NB4 (cell line): ENCODE measurements at places on chromosomes 11 and 22.

GRCh38 chr11:21656065-21656464, 536.8 kb upstream of the ANO5 start:
- no peak for DNase-seq

DNA sequence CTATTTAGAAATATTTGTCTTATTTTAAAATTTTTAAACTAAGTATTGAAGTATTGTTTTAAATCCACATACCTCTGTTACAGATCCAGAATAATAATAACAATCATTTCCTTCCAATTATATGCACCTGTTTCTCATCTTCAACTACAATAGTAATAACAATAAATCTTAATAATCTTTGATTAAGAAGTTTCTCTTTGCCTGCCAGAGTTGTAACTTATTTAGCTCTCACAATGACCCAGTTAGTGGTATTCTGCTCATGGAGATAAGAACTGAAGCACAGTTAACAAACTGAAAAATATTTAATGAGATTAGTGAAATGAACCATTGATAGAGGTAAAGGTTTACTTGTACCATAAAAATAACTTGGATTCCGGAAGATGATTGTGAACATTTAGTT, 796.3 kb downstream of the LUZP2 start:
- no peak for DNase-seq

GRCh38 chr11:41878095-41878494, 418.6 kb upstream of the LRRC4C start:
- no peak for DNase-seq

GRCh38 chr11:64721359-64721699, 1.7 kb downstream of the NRXN2 start:
- DNase-seq: no peak

DNA sequence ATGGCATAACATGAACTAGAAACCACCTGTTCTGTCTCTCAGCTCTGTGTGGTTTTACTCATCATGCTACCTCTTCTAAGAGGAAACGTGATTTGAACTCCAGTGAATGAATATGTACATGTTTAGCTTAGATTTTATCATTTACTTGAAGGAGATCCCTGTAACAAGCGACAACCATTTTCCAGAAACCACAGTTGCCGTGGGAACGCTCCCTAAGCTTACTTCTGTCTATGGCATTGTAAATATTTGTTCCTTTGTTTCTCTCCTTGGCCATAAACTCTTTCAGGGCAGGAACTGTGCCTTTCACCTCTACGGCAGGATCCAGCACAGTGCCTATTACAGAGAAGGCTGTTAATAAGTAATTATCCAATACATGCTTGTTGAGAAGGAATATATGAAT, 17.1 kb upstream of the TPH1 start:
- no peak for DNase-seq

- no peak for DNase-seq
These were observed 19.4 kb downstream of the NFAM1 start for GRCh38 chr22:42412744-42413333.
